Cardiac ventricle fibroblast (primary cell): ENCODE measurements at places on chromosomes 13 and 19. TPM values are rescaled to one million over a fixed set of nuclear protein-coding genes. Genes with fewer than 3 reads are reported as not detected.

UBXN6 gene
- 53.5 and 63.2 TPM in 2 replicates for total RNA-seq

TRMT1 gene
- total RNA-seq = 20.6 and 31.8 TPM in 2 replicates

VMAC gene
- 3.0 and 5.4 TPM in 2 replicates for total RNA-seq

ZNF576 gene
- total RNA-seq = 7.0 and 12.8 TPM in 2 replicates

ZNF284 gene
- total RNA-seq = 1.9 and 2.2 TPM in 2 replicates

NPHS1 gene
- not detected in 2 replicates for total RNA-seq

FCHO1 gene
- total RNA-seq = 0.50 and 0.68 TPM in 2 replicates

GSK3A gene
- total RNA-seq = 17.0 and 17.4 TPM in 2 replicates

MADCAM1 gene
- 0.10 TPM in 1 of 2 replicates, not detected in the other for total RNA-seq

ZIM2 gene
- not detected in 2 replicates for total RNA-seq

PRSS57 gene
- total RNA-seq = not detected in 2 replicates

TEX26 gene
- total RNA-seq = not detected in 2 replicates

UBE2S gene
- total RNA-seq = 22.0 and 33.7 TPM in 2 replicates

KLK12 gene
- not detected in 2 replicates for total RNA-seq

SYT3 gene
- 0.05 and 0.19 TPM in 2 replicates for total RNA-seq

NXNL1 gene
- not detected in 2 replicates for total RNA-seq

ZNF571 gene
- 2.2 and 3.6 TPM in 2 replicates for total RNA-seq

ZNF491 gene
- total RNA-seq = 0.31 and 0.78 TPM in 2 replicates

URAD gene
- not detected in 2 replicates for total RNA-seq

SYNGR4 gene
- total RNA-seq = not detected in 2 replicates

ZNF530 gene
- 1.5 and 1.7 TPM in 2 replicates for total RNA-seq

ZNF560 gene
- total RNA-seq = not detected in 2 replicates

C19orf38 gene
- total RNA-seq = 0.69 and 0.78 TPM in 2 replicates

SLITRK1 gene
- total RNA-seq = not detected in 2 replicates

IGFL1 gene
- not detected in 2 replicates for total RNA-seq

ZIK1 gene
- 3.9 and 9.7 TPM in 2 replicates for total RNA-seq

ETHE1 gene
- total RNA-seq = 30.5 and 39.4 TPM in 2 replicates

IL17D gene
- 4.3 and 5.8 TPM in 2 replicates for total RNA-seq

HPN gene
- not detected in 2 replicates for total RNA-seq

TEX101 gene
- not detected in 2 replicates for total RNA-seq

RUBCNL gene
- total RNA-seq = 0.12 and 0.64 TPM in 2 replicates

CEACAM20 gene
- not detected in 2 replicates for total RNA-seq

PBX4 gene
- not detected in 2 replicates for total RNA-seq

ITGBL1 gene
- total RNA-seq = 22.6 and 23.1 TPM in 2 replicates

KCNJ14 gene
- 1.1 and 1.3 TPM in 2 replicates for total RNA-seq

CFD gene
- total RNA-seq = 1,761 and 1,927 TPM in 2 replicates

PTGIR gene
- total RNA-seq = 5.9 and 8.2 TPM in 2 replicates

IGFL3 gene
- total RNA-seq = not detected in 2 replicates

KLK1 gene
- total RNA-seq = not detected in 2 replicates

LMTK3 gene
- total RNA-seq = not detected in 2 replicates

POMP gene
- total RNA-seq = 86.3 and 89.7 TPM in 2 replicates

CGB2 gene
- total RNA-seq = not detected in 2 replicates

PSG2 gene
- not detected in 2 replicates for total RNA-seq

CELF5 gene
- not detected in 2 replicates for total RNA-seq

HIPK4 gene
- not detected in 2 replicates for total RNA-seq

GPR108 gene
- 36.8 and 54.6 TPM in 2 replicates for total RNA-seq

NLRP4 gene
- total RNA-seq = not detected in 2 replicates

RDH8 gene
- total RNA-seq = not detected in 2 replicates

IRGC gene
- not detected in 2 replicates for total RNA-seq

HSH2D gene
- not detected in 2 replicates for total RNA-seq

CCL25 gene
- not detected in 2 replicates for total RNA-seq

TUBA3C gene
- not detected in 2 replicates for total RNA-seq

EHD2 gene
- total RNA-seq = 339 and 398 TPM in 2 replicates

CACNG8 gene
- total RNA-seq = 0.39 and 1.1 TPM in 2 replicates

IGLON5 gene
- 0.44 and 0.62 TPM in 2 replicates for total RNA-seq

ZNF468 gene
- 6.9 and 8.3 TPM in 2 replicates for total RNA-seq

WTIP gene
- 19.1 and 24.3 TPM in 2 replicates for total RNA-seq

LYPD3 gene
- 0.44 and 0.75 TPM in 2 replicates for total RNA-seq

MAMSTR gene
- total RNA-seq = 0.62 and 2.3 TPM in 2 replicates

SULT2A1 gene
- not detected in 2 replicates for total RNA-seq
